AML-193 (cell line): ENCODE measurements at places on chromosomes 1 and 21.

DNA sequence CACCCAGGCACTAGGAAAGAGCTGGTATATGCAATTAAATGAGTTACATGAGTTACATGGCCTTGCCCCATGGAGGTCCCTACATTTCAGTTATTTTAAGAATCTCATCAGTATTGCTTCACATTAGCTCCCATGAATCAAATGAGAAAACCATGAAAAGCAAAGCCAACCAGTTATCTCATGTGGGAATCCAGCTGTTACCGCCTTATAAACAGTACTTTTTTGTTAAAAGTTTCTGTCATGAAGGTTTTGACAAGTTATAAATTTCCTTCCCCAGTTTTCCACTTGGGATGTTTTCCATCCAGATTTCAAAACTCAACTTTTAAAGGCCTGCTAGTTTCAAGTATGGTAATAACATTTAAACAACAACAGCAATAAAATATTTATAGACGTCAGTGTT is 544.8 kb downstream of the NUF2 start:
- DNase-seq, result no peak

- no peak for DNase-seq
Observed at GRCh38 chr1:223700388-223700918, 11.9 kb upstream of the CAPN2 start.

- no peak for DNase-seq
Observed at GRCh38 chr1:245598524-245599305, 443.9 kb downstream of the KIF26B start.

DNA sequence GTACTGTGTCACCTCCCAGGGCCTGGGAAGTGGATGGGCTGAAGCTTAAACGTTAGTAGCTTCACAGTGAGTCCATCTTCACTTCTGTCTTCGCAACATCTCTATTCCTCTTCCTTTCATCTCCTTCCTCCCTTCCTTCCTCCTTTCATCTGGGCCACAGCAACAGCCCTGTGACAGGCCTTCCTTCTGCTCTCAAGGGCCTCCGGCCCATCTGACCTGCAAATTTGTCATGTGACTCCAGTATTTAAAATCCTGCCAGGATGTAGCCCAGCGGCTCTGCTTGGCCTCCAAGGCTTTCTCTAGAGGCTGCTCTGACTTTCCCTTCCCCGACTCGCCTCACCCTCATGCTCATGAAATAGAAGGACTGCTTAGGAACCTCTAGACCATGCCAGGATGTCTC is 10.9 kb upstream of the BATF3 start:
- no peak for DNase-seq

DNA sequence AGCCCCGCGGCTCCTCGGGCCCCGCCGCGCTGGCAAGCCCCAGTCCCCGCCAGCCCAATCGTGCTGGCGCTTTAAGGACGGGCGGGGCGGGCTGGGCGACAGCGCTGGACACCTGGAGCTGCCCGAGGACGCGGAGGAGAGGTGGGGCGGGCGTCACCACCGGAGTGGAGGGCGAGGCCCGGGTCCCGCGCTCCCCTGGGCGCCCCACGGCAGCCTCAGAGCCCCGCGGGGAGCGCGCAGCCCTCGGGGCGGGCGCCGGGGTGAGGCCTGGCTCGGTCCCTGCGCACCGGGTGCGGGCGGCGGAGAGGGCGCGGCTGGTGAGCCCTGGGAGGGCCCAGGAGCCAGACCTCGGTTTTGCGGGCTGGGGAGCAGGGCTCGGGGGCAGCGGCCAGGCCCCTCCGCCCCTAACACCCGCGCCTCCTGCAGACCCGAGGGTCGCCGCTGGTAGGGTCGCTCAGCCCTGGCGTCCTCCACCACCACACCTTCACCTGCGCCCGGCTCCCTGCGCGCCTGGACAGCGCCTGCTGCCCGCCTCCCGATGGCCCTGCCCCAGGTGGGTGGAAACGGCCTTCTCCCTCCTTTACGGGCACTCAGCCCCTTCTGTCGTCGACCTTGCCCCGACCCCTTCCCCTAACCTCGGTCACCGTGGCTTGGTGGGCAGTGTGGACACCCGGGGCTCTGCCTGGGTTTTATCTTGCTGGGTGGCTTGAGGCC is at the start of gene TMEM61:
TMEM61 (plus strand) TSS at position 101 of the 714 bp plus-strand sequence; CDS start at position 539, 438 bp downstream.
- DNase-seq, result no peak

DNA sequence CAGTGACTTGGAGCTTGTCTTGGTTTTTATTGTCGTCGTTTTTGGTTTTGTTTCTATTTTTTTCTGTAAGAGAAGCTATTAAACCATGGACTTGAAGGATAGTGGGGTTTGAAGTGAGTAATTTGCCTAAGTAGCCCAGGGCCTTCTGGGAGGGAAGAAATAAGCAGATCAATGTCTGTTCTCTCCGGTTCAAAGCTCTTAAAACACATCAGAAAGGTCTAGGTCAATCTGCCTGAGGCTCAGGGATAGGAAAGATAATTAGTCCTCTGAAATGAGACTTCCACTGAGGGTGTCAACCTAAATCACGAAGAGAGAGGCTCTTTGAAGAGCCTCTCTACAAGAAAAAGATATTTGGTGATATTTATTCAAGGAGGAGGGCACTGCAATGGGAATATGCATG is 178.0 kb downstream of the MATN1 start:
- no peak for DNase-seq

- peak; percentile 58 for DNase-seq
Observed at GRCh38 chr1:6343506-6344405, 49.8 kb downstream of the ACOT7 start.

GRCh38 chr1:89821322-89822108 is 683 bp downstream of the LRRC8D start:
- DNase-seq, result peak; percentile 59

DNA sequence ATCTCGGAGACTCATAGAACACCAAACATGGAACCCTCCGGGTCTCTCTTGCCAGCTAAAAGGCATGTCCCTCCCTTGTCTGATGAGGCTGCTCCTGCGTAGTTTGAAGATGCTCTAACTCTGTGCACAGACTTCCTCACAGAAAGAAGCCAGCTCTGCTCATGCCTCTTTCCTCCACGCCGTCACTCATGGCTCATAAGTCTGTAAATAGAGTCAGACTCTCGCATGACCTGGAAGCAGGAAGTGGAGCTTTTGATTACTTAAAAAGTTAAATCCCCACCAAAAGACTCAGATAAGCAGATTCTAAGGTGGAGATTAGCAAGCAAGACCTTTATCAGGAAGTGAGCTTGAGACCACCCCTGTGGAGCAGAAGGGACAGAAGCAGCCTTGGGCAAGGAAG is 171.6 kb downstream of the TRIM33 start:
- no peak for DNase-seq

GRCh38 chr1:117581391-117581943 is 24.4 kb upstream of the TENT5C start:
- DNase-seq, result no peak
